ENCODE measurements at places on chromosomes 6 and 20.

- no peak for DNase-seq
These were observed 51.3 kb downstream of the DAAM2 start for GRCh38 chr6:39843305-39844020.

DNA sequence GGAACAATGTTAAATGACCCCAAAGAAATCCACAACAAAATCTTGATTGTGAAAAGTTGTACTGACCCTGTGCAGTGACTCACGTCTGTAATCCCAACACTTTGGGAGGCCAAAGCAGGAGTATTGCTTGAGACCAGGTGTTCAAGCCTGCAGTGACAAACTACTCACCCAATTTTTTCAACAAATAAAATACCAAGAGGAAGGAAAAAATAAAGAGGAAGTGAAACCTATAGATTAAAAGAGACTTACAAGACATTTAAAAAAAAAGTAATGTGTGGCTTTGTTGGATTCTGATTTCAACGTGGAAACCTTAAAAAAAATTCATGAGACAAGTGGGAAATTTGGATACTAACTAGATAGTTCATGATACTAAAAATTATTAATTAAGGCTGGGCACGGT lies 31.9 kb downstream of the GINS1 start:
- no peak for DNase-seq

DNA sequence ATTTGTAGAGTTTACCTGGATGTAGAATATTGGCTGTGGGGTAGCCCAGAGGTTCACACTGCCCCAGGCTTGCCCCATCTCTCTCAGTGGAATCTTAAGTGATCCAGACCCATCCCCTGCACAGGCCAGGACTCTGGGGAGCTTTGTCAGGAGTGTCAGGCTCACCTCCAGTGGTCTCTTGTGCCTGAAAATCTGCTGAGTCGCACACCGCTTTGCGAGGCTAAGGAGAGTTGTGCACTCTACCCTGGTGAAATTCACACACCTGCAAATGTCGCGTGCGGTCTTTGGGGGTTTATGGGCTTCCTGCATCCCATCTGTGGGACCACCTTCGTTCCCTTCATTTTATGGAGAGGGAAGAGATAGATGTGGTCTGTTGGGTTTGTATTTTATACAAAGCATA lies 63.6 kb upstream of the KIF25 start:
- DNase-seq = no peak

DNA sequence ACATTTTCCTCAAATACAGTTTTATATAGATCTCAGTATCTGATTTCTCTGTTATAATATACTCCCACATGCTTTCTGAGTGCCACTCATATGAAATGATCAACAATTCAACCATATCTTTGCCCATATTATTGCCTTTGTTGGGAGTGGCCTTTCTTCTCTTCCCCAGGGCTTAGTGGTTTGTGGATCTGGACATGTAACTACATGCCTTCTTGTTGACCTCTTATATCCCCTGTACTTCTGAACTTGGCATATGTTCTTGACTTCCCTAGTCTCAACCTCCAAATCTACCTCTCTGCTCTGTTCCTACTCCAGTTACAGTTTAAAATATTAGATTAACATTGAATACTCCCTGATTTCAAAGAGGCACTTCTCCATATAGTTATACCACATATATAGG lies 34.3 kb upstream of the PRIM2 start:
- no peak for DNase-seq

DNA sequence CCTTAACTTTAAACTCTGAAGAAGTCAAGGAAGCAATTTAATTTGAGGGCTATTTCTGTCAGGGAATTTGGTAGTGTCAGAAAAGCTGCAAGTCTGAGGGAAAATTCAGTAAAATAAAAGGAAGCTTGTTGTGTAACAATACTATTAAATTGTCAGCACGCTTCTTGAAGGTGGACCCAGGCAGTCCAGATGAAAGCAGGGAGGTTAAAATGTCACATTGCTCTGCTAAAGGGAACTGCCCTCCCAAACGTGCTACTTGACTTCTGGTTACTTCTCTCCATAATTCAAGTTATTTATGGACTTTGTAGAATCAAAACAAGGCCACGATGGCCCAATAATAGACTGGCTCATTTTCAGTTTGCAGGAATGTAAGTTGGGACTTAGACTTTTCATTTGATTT lies 28.2 kb upstream of the ARMC2 start:
- DNase-seq = no peak

All from GM19239 (cell line).